A549 treated with GW870086 at 1 μM for 4 hours (cell line): ENCODE measurements at places on chromosomes 1 and 21. TPM values are rescaled to one million over a fixed set of nuclear protein-coding genes. Genes with fewer than 3 reads are reported as not detected.

Gene GPR153
- 1.5 to 2.3 TPM (median 2.0 TPM) in 5 replicates for total RNA-seq

Gene SETSIP
- not detected in 5 replicates for total RNA-seq

Gene AGT
- total RNA-seq: 0.07 to 0.29 TPM (median 0.17 TPM) in 4 of 5 replicates, not detected in the other

Gene MMP23B
- 0.51 to 0.88 TPM (median 0.54 TPM) in 5 replicates for total RNA-seq

Gene ECM1
- 1.7 to 3.1 TPM (median 2.1 TPM) in 5 replicates for total RNA-seq

Gene EVI5
- 4.9 to 8.2 TPM (median 6.4 TPM) in 5 replicates for total RNA-seq

Gene CA14
- total RNA-seq: not detected in 5 replicates

Gene RNU1-4
- 36.3 TPM in 1 of 5 replicates, not detected in the others for total RNA-seq

Gene SCCPDH
- 44.9 to 51.4 TPM (median 46.6 TPM) in 5 replicates for total RNA-seq

Gene PPIAL4G
- not detected in 5 replicates for total RNA-seq

Gene BSND
- not detected in 5 replicates for total RNA-seq

Gene GNAT2
- 0.14 to 0.26 TPM in 2 of 5 replicates, not detected in the others for total RNA-seq

Gene ACTA1
- 0.15 to 0.26 TPM in 2 of 5 replicates, not detected in the others for total RNA-seq

Gene NTMT2
- not detected in 5 replicates for total RNA-seq

Gene STPG1
- 6.6 to 7.7 TPM (median 6.8 TPM) in 5 replicates for total RNA-seq

Gene ANGPTL1
- total RNA-seq: not detected in 5 replicates

Gene WDR4
- total RNA-seq: 22.7 to 31.1 TPM (median 28.2 TPM) in 5 replicates

Gene KCNJ6
- total RNA-seq: 2.8 to 4.0 TPM (median 3.8 TPM) in 5 replicates
